ENCODE measurements at places on chromosomes 3 and 15. TPM values are rescaled to one million over a fixed set of nuclear protein-coding genes. Genes with fewer than 3 reads are reported as not detected.

The COL8A1 gene
- 0.96 TPM for polyA plus RNA-seq

The CLDN18 gene
- polyA plus RNA-seq = 62.9 TPM

The TMOD2 gene
- 5.2 TPM for polyA plus RNA-seq

The MST1R gene
- 7.1 TPM for polyA plus RNA-seq

The SLC28A1 gene
- 0.08 TPM for polyA plus RNA-seq

The CPEB1 gene
- 5.0 TPM for polyA plus RNA-seq

The SH2D7 gene
- polyA plus RNA-seq = 0.56 TPM

The ZNF660 gene
- 27.9 TPM for polyA plus RNA-seq

DNA sequence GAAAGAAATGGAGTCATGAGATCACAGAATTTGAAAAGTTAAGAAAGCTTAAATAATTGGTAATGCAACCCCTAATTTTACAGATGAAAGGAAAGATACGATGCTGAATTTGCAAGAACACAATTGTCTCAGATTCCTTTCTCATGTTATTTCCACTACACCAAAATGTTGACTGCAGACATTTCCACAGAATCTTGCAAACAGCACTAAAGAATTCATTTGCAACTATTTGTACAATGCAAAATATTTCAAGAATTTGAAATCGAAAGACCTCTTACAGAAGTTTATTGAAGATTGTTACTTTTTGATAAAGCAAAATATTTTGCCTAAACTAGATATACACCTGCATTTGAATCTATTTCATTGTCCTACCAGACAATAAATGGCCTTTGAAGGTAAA, 194.1 kb upstream of the KCNMB2 start:
- DNase-seq = no peak

- peak; percentile 91 for DNase-seq
Measured at GRCh38 chr3:138187296-138188012, at the start of gene ARMC8. Gene ARMC8, plus strand, starts transcription at chr3:138187301. Its CDS starts 254 bp downstream, at chr3:138187555.

- DNase-seq = peak; percentile 35
Measured at GRCh38 chr3:126083511-126083912, 412 bp downstream of the SLC41A3 start.

DNA sequence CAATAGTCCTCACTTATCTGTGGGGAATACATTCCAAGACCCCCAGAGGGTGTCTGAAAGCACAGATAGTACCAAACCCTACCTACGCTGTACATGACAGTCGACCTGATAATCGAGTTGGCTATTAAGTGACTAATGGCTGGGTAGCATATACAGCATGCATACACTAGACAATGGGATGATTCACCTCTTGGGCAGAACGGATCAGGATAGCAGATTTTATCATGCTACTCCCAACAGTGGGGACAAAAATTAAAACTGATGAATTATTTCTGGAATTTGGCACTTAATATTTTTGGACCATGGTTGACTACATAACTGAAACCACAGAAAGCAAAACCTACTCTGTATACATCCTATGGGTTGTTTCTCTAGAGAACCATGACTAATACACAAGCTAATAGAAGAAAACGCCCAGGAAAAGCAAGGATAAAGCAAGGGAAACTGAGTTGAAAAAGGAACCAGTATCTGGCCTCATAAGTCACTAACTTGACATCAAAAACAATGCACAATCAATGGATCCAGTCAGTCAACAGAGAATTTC, 15.5 kb downstream of the ATG3 start:
- DNase-seq = no peak

- no peak for DNase-seq
Measured at GRCh38 chr3:38602576-38603250, 46.8 kb downstream of the SCN5A start.

DNA sequence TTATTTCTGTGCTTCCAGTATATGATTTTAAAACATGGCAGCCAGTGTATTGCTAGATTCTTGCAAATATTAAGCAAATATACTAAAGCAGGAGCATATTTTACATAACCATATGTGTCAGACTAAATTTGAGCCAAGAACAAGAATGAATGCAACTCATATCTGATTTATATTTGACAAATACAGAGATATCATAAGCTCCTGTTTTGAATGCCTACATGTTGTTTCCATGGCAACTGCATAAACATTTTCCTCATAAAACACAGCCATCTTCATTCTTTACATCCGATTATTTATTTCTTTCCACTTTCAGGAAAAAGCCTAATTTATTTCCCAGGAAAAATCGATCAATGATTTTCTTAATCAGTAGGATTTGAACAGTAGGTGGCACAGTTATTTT, 172.2 kb upstream of the TSPAN3 start:
- DNase-seq = peak; percentile 34

DNA sequence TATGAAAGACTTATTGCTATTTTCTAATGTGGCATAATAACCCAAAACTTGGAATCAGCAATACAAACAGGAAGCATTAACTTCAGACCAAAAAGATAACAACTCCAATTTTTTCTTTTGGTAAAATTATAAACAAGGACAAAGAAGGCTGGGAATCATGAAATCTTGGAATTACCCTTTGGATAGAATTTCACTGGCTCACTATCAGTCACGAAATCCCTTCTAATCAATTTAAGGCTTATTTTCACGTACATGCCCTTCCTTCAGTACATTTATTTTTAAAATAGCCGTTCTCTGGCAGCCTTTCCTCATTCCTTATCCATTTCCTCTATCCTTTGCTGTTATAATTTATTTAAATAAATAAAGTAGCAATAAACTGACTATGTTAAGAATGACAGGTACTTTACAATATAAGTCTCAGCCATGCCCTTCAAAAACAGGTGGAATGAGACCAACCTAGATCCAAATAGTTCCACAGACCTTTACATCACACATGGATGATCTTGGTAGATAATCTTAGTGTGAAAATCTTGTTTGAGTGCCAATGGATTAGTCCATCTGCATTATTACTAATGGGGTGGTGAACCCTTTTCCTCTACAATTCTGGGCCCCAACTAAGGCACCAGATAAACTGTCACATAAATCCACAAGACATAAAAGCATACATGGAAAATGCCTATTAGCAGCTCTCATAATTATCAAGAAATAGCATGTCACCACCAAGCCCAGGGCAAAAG, 38.9 kb downstream of the ABI3BP start:
- no peak for DNase-seq

DNA sequence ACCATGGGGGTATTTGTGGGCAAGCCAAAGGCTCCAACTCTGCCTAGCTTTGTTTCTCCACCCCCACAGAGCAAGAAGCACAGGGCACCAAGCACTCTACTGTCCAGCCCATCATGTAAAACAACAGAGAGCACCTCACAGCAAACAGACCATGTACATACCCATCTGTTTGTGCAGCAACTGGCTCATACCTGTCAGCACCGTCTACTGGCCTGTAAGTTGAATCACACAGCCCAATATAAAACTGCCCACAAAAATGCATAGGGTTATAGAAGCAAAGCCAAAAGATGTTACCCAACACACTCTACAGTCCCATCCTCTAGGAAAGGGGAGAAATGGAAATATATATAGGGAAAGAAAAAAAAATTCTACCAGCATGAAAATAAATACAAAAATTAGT, 139.7 kb upstream of the CPNE4 start:
- DNase-seq = no peak

DNA sequence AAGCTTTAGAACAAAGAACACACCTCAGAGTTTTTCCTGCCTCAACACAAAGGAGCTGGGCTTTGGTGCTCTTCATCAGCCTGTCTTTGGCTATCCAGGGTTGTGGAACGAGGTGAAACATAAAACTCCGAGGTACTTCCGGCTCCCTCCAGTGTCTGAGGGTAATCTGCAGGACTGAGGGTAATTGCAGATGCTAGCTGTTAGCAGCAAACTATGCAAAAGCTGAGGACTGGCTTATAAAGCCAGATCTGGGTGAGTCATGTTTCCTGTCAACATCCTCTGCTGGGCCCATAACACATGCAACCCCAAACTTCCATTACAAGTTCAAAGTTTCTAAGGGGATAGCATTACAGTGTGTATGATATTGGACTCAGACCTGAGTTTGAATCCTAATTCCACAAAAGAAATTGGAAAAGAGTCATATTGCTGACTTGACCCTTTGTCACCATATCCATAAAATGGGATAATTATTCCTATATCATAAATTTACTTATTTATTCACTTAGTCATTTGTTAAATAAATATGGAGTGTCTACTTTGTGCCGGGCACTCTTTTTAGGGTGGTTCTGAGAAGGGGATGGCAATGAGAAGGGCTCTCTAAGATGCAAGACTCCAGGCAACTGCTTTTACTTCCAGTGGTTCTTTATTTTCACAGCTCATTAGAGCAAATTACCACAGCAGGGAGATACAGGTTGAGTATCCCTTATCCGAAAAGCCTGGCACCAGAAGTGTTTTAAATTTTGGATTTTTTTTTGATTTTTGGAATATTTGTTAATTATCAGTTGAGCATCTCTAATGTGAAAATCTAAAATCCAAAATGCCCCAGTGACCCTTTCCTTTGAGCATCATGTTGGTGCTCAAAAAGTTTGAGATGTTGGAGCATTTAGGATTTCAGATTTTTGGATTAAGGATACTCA, 9.5 kb upstream of the TRIM69 start:
- no peak for DNase-seq

- DNase-seq = no peak
Measured at GRCh38 chr3:65181391-65181871, 493.6 kb upstream of the ADAMTS9 start.

DNA sequence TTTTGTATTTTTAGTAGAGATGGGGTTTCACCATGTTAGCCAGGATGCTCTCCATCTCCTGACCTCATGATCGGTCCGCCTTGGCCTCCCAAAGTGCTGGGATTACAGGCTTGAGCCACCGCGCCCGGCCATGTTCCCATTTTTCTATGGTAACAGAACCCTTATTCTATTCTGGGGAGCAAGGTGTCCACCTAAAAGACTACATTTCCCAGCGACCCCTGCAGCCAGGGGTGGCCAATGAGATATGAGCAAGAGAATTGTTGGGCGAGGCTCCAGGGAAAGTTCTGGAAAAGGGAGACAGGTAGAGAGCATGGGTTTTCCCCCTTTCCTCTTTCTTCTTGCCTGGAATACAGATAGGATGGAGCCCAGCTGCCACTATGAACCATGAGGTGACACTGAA, 96.9 kb downstream of the LINGO1 start:
- DNase-seq = peak; percentile 15

- peak; percentile 26 for DNase-seq
Measured at GRCh38 chr3:54870423-54870822, 57.4 kb downstream of the LRTM1 start.

DNA sequence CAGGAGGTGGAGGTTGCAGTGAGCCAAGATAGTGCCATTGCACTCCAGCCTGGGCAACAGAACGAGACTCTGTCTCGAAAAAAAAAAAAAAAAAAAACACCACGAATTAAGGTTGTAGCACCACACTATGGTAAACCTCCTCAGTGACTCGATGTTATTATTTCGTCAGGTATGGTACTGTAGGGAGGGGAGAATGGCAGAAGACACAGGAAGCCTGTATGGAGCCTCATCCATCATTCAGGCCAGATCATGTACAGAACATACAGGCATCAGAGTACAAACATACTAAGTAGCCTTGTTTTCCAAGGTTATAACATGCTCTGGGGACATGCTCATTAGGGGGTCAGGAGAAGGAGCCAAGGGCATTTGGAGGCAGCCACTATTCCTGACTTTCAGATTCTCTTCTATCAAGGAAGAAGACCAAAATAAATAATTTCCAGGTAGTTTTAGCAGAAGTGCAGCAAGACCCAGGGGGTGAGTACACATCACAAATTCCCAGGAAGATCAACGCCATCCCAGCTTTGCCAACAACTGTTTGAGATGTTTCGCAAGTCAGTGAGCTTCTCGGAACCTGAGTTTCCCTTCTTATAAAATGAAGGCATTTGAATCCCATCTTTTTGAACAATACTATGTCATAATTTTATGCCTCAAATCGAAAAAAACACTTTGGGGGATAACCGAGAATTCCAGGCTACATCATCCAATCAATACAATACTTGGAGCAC, 79.8 kb downstream of the FOXP1 start:
- DNase-seq = no peak

- no peak for DNase-seq
Measured at GRCh38 chr3:139519998-139520737, 19.4 kb downstream of the RBP1 start.

DNA sequence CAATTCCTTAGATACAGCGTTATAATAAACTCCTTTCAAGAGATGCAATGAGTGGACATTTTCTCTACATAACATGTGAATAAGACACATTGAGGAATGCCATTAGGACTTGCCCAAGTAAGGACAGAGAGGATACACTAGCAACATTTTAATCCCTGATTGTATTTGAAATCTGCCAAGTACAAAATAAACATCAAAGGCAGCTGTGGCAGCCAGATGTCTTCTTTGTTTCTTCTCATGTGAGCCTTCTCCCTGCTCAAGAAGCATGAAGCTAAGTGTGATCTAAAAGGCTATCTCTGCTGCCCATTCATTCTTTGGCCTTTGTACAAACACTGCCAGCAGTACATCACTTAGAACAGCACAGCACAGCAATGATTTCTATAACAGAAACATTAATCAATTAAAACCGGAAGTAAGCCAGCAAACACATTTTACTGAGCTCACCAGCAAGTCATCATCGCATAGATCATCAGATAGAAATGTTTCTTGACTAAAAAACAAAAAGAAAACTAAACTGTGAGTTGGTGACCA, 364.0 kb downstream of the CNTN6 start:
- no peak for DNase-seq

- DNase-seq = no peak
Measured at GRCh38 chr3:113214917-113215595, 3.7 kb downstream of the BOC start.

DNA sequence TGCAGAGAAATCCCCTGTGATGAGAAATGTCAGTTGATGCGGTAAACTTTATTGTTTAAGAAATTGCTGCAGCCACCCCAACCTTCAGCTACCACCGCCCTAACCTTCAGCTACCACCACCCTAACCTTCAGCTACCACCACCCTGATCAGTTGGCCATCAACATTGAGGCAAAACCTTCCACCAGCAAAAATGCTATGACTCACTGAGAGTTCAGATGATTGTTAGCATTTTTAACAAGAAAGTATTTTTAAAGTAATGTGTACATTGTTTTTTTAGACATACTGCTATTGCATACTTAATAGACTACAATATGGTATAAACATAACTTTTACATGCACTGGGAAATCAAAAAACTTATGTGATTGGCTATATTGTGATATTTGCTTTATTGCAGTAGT, 30.0 kb downstream of the U2SURP start:
- DNase-seq = no peak

DNA sequence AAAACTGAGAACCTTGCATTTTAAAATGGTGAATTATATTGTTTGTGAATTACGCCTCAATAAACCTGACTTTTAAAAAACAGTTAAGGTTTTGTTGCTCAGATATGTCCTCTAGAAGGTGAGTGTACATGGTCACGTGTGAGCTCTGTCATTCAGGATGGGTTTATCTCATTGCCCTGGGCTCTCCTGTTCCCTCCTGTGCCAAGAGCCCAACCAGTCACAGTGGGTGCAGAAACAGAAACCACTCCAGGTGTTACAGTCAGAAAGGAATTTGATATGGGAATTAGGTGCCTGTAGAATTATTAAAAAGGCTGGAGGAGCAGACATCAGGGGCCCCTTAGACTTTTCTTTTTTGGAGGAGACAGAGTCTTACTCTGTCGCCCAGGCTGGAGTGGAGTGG, 196.4 kb downstream of the STT3B start:
- DNase-seq = no peak
